ENCODE measurements at places on chromosomes 1 and 21.

DNA sequence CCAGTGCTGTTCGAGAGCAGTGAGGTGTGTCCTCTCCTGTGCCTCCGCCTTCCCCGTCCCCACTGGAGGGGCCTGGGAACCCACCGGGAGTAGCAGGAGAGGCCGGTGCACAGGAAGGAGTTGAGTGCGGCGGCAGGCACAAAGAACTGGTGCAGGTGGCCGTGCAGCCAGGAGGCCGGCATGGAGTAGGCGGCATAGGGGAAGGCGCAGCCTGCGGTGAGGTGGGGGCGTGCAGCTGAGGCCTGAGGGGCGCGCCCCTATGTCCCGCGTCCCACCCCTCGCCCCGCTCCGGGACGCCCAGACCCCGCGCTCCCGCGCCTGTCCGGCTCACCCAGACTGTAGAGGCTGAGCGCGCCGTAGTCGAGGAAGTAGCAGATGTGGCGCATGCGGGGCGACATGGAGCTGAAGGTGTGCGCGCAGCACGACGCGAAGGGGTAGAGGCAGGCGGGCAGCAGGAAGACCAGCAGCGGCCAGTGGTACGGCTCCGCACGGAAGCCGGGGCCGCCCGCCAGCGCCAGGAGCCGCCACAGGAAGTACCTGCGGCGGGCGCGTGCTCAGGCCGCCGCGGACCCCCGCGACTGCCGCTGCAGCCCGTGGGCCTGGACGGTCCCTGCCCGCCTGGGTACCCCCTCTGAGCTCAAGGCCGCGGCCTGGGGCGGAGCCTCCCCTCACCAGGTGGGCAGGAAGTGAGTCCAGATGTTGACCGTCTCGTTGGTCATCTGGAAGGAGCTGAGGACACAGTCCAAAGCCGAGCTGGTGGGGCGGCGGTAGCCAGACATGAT is 2.2 kb downstream of the PAQR6 start:
- DNase-seq, result peak; percentile 50

DNA sequence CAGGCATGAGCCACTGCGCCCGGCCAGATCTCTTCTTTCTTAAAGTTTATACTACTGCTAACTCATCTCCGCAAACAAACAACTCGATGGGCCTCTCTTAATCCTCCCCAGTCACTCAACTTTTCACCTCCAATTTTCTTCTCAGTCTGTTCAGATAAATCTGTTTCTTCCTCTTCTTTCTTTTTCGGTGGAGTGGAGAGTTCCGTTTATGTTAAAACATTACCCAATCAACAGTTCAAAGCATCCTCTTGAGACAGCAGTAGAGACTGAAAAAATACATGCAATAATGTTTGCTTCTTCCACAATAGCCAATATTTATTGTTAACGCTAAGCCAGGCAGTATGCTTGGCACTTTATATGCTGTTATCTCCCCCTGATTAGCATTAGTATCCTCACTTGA is 1.4 kb upstream of the ANKRD13C start:
- peak; percentile 42 for DNase-seq

DNA sequence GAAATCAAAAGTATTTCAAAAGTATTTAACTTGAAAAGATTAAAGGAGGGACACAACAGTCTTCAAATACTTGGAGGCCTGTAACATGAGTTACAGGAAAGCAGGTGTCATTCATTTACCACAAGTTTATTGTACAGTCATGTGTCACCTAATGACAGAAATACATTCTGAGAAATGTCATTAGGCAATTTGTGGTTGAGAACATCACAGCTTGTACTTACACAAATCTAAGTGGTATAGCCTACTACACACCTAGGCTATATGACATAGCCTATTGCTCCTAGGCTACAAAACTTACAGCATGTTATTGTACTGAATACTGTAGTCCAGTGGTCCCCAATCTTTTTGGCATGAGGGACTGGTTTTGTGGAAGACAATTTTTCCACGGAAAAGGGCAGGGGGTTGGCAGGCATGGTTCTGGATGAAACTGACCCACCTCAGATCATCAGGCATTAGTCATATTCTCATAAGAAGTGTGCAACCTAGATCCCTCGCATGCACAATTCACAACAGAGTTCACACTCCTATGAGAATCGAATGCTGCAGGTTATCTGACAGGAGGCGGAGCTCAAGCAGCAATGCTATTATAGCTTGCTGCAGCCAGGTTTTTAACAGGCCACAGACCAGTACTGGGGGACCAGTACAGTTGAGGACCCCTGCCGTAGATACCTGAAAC is 25.0 kb upstream of the PHTF1 start:
- peak; percentile 42 for DNase-seq

GRCh38 chr1:21257431-21258135 is 32.7 kb downstream of the ECE1 start:
- DNase-seq, result no peak

GRCh38 chr1:27003745-27004470 is 8.7 kb downstream of the TENT5B start:
- DNase-seq, result no peak

DNA sequence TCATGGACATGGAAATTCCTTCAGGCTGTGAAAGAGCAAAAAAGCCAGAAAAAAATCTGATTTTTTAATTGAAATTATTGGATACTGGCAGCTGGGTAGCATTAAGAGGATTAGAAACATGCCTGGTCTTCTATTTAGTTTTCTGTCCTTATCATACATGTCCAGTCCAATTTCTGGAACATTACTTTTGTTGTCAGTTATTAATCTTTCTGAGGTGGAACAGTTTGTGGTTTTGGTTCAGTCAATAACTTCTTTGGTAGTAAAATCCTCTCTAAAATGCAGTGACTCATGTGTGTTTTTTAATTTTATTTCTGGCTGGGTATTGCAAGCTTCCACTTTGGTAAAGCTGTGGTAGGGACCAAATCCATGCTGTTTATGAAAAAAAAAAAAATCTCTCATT is 687.0 kb upstream of the ADGRL2 start:
- no peak for DNase-seq

DNA sequence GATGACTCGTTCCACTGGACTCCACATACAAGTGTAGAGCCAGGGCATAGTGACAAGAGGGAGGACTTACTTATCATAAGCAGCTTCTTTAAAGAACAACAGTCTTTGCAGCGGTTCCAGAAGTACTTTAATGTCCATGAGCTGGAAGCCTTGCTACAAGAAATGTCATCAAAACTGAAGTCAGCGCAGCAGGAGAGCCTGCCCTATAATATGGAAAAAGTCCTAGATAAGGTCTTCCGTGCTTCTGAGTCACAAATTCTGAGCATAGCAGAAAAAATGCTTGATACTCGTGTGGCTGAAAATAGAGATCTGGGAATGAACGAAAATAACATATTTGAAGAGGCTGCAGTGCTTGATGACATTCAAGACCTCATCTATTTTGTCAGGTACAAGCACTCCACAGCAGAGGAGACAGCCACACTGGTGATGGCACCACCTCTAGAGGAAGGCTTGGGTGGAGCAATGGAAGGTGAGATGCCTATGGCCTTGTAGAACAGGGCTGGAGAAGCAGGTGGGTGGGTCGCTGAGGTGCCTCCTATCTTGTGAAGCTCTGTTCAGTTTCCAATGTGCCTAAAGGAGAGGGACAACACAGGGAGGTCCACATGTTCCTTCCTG is 12.1 kb downstream of the MIA3 start:
- no peak for DNase-seq

- DNase-seq, result no peak
These were observed 1.7 kb downstream of the NFASC start for GRCh38 chr1:204872262-204872881.

- DNase-seq, result no peak
These were observed 23.9 kb downstream of the HSPG2 start for GRCh38 chr1:21913258-21913657.

GRCh38 chr1:14611792-14612191 is 13.3 kb downstream of the KAZN start:
- no peak for DNase-seq

- DNase-seq, result no peak
These were observed 28.4 kb downstream of the CLIC4 start for GRCh38 chr1:24773618-24774017.

DNA sequence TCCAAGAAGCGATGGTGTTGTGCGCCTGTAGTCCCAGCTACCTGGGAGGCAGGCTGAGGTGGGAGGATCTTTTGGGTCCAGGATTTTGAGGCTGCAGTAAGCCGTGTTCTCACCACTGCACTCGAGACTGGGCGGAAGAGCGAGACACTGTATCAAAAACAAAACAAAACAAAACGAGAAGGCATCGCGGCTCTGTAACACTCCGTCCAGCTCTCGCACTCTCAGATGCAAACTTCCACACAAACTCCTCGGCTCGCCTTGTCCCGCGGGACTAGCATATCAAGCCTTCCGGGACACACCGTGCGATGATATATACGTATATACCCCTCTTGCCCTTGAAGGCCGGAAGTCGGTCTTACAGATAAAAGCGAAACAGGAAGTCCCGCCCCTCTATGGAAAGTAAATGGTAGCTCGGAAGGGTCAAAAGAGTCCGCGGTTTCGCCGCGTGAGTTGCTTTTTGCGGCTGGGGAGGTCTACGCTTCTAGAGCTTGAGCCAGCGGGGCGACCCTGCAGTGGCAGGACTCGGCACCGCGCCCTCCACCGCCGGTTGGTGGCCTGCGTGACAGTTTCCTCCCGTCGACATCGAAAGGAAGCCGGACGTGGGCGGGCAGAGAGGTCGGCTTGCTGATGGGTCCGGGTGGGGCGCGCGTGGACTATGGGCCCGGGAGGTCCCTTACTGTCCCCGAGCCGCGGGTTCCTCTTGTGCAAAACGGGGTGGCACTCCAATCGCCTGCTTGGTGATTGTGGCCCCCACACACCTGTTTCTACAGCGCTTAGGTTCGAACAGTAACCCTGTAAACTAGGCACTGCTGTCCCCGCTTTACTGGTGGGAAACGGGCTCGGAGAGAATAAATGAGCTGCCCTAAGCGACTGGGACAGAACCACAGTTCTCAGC is at the start of gene COA6:
Gene COA6 (plus strand): TSS at position 393 of the 895 bp plus-strand sequence. CDS start 11 bp downstream, at position 404.
- peak; percentile 98 for DNase-seq

DNA sequence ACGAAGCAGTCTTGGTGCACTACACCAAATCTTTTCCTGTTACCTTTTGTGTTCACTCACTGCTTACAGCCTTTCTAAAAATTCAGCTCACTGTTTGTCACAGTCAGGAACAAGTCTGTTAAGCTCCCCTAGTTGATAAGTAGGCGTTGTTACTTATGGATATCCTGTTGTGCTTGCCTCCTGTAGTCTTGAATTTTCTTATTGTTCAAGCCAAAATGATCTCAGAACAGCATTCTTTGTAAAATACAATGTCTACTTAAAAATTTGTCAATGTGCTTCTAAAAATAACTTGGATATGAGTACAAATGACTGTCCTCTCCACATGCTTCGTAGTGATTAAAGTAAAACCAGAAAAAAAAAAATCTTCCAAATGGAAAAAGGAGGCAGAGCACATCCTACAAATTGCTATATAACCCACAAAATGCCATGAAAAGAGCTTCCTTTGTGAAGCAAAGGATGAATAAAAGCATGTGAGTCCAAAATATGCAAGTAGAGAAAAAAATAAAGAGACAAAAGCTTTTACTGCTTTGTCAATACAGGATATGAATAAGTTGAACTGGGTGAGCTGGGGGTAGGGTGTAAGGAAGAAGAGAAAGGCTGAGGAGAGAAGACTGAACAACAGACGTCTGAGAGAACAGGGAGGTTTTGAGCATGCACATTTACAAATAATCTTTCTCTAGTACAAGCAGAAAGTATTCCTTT is 228.9 kb upstream of the ADGRL4 start:
- DNase-seq, result no peak

- DNase-seq, result no peak
These were observed 36.4 kb downstream of the OLFML2B start for GRCh38 chr1:161987303-161987702.

DNA sequence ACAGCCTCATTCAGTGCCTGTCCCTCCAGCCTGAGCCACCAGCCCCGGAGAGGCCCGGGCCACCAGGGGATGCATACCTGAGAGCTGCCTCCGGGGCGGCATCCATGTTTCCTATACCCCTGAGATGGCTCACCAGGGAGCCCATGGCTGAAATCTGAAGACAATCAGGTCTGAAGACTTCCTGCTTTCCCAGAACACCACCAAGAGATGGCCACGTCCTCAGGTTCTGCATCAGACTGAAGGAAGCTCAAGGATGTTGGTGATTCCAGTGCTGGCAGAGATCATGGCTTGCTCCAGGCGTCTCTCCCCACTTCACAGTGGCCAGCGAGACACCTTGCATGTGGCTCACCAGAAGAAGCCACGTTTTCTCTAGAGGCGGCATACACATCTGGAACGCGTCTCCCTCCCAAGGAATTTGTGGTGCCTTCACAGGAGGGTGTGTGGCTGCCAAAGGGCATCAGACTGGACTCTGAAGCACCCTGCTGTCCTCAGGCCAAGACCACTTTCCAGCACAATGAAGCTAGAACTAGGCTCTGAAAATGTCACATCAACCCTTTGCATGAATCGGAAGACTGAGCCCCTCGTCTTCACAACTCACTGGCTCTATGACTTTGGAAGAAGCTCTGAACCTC is 170.7 kb upstream of the IRF2BP2 start:
- peak; percentile 20 for DNase-seq

- DNase-seq, result peak; percentile 75
These were observed 3.6 kb upstream of the CYB561D1 start for GRCh38 chr1:109490029-109490933.

DNA sequence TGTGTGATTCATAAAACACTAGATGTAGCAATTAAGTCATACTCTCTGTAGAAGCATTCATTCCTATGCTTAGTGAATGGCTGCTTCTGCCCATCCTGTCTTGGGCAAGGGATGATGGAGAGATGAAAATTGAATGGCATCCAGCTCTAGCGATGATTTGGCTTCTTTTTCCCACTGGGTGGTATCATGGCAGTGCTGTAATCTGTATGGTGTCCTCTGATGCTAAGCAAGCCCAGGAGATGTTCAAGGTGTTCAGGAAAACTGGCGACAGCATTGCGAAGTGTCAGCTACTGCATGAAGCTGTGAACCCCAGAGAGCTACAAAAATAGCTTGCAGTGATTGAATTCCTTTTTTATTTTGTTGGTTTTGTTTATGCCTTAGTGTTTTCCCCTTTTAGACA is 48.9 kb upstream of the LEPR start:
- DNase-seq, result no peak

DNA sequence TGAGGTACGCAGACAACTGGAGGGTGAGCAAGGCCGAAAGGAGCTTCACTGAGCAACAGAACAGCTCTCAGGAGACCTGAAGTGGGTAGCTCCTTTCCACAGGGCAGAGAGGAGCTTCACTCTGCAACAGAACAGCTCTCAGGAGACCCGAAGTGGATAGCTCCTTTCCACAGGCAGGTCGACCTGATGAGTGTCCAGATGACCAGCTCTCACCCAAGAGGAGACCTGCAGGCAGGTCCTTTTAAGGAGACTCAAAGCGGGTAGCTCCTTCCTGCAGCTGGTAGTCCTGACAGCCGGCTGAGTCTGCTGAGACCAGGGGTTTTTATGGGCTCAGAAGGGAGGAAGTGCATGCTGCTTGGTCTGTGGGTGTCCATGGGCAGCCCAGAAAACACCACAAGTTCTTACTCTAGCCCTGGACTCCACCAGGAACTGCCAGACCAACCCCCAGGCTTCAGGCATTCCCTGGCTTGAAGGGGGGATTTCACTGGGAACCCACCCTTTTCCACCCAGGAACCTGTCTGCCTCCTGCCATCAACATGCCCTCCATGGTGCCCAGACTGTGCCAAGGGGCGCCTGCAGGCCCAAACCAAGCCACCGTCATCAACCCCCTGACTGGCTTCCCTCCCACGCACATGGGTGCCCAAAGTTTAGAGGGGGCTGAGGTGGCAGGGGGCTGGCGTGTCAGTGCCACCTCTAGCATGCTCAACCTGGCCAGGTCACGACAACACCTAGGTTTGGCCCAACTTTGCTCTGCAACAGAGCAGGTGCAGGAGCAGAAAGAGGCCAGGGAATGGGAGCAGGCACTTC is 43.6 kb downstream of the ZBTB8OS start:
- DNase-seq, result peak; percentile 21

Measured in NB4 (cell line).